ENCODE measurements at places on chromosomes 4 and X. TPM values are rescaled to one million over a fixed set of nuclear protein-coding genes. Genes with fewer than 3 reads are reported as not detected.

Gene BEND2
- not detected for total RNA-seq

Gene PNMA3
- not detected for total RNA-seq

Gene CFAP47
- total RNA-seq, result not detected

Gene CTAG1A
- not detected for total RNA-seq

Gene FDCSP
- not detected for total RNA-seq

Gene VGLL1
- not detected for total RNA-seq

Gene TLR3
- total RNA-seq, result 0.37 TPM

Gene AMOT
- 0.10 TPM for total RNA-seq

Gene TMSB15A
- 2.4 TPM for total RNA-seq

Gene TMEM154
- 2.0 TPM for total RNA-seq

Gene RHOH
- not detected for total RNA-seq

Gene FHDC1
- 0.30 TPM for total RNA-seq

Gene TRMT10A
- 6.8 TPM for total RNA-seq

Gene AFM
- not detected for total RNA-seq

Gene PCDH10
- 26.4 TPM for total RNA-seq

Gene GUCY1A1
- total RNA-seq, result not detected

Gene POU3F4
- total RNA-seq, result not detected

Gene SLC6A14
- total RNA-seq, result not detected

Gene MAGEC2
- not detected for total RNA-seq

Gene TEX11
- not detected for total RNA-seq

Gene GUCY1B1
- total RNA-seq, result not detected

Gene GPR143
- total RNA-seq, result not detected

Gene VMA21
- total RNA-seq, result 40.6 TPM

Gene CD99
- 600 TPM for total RNA-seq

Gene KIT
- 0.78 TPM for total RNA-seq

Gene TSPAN7
- not detected for total RNA-seq

Gene CT45A5
- total RNA-seq, result not detected

Gene GSX2
- not detected for total RNA-seq

Gene MAGEA9B
- not detected for total RNA-seq

Gene ODAPH
- total RNA-seq, result not detected

Gene SYNPO2
- 11.6 TPM for total RNA-seq

Gene SLC9B1
- total RNA-seq, result 0.46 TPM

Gene PNMA6F
- not detected for total RNA-seq

Gene CACNA1F
- not detected for total RNA-seq

Gene RNF175
- not detected for total RNA-seq

Gene PJA1
- total RNA-seq, result 18.1 TPM

Gene POF1B
- total RNA-seq, result not detected

Gene HAND2
- total RNA-seq, result 0.35 TPM

Gene CSAG2
- total RNA-seq, result not detected

Gene CRLF2
- not detected for total RNA-seq

Gene NUDT10
- total RNA-seq, result not detected

Gene MAGEA2
- not detected for total RNA-seq

Gene SMR3B
- total RNA-seq, result not detected

Gene LIN54
- 17.5 TPM for total RNA-seq

Gene CENPC
- 8.4 TPM for total RNA-seq

Gene BRS3
- not detected for total RNA-seq

Gene TNMD
- total RNA-seq, result not detected

Gene KIAA1210
- total RNA-seq, result not detected

Gene HTR2C
- total RNA-seq, result not detected

Gene LEF1
- total RNA-seq, result not detected

Gene PCGF3
- 33.6 TPM for total RNA-seq

Gene NHS
- total RNA-seq, result 3.3 TPM

Gene ZNF280C
- total RNA-seq, result 4.5 TPM
